Omental fat pad (tissue), 4 donors: ENCODE measurements at places on chromosomes 1 and 21. TPM values are rescaled to one million over a fixed set of nuclear protein-coding genes. Genes with fewer than 3 reads are reported as not detected.

- no peak for DNase-seq
These were observed 13.9 kb downstream of the KCNK1 start for GRCh38 chr1:233627823-233628222.

GRCh38 chr1:61084491-61085031, 2.2 kb downstream of the NFIA start:
- DNase-seq: no peak

- DNase-seq: no peak
These were observed 249.1 kb upstream of the NR5A2 start for GRCh38 chr1:199778324-199778955.

DNA sequence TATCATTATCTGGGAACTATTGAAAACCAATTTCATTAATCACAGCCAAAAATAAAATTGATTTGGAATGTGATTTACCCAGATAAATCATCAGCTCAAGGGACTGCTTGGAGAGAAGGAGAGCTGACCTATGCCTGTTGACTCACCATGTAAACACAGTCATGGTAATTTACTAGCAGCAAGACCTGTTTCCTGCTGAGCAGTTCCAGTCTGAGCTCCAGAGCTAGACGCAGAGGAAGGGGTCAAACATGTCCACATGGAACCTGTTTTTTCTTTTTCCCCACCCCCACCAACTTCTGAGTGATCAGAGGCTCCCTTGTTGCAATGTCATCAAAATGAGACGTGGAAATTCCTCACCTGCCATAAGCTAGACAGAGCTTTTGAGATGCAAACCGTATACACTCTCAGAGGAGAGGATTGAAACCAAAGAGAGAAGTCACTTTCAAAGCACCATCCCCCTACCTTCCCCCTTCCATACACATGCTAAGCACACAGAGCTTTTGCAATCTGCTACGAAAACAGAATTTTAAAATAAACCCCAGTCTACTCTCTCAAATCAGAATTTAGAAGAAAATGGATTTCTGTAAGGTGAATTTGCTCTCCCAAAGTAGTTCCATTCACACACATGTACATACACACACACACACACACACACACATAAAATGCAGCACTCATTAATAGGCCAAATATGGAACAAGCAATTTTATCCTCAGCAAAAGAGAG, 55.9 kb upstream of the PTGFRN start:
- no peak for DNase-seq

- DNase-seq: no peak
These were observed 615.4 kb downstream of the KIF26B start for GRCh38 chr1:245770156-245770555.

The ATAD3C gene
- total RNA-seq: 0.69 TPM

The ODF2L gene
- 39.8 TPM for total RNA-seq

GRCh38 chr1:43439781-43440180, 13.9 kb downstream of the HYI start:
- no peak for DNase-seq

DNA sequence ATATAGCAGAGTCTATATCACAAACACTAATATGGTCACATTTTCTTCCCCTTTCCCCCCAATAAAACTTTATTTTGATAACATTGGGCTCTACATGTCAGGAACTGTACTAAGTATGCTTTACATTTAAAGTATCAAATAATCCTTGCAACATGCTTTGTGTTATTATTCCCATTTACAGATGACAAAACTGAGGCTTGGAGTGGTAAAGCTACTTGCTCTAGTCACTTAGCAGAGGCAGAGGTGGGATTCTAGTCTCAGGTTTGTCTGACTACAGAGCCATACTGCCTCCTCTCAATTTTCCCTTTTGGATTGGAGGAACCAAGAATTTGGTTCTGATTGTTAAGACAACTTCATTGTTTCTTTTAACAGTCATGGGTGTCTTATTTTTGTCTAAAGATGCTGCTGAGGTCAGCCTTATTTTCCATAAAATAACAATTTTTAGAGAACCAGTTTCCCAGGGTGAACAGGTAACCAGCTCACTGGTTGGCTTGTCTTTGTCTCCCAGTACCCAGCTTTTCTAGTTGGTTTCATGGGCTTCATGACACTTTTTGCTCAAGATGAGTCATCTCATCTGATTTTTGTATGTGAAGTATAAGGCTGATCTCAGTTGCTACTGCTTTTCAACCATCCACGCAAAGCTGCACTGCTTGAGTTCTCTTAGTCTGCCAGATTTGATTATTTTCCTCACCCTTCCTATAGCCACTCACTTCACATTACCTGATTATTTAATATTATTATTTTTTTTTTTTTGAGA, 81.0 kb upstream of the ARID1A start:
- no peak for DNase-seq

DNA sequence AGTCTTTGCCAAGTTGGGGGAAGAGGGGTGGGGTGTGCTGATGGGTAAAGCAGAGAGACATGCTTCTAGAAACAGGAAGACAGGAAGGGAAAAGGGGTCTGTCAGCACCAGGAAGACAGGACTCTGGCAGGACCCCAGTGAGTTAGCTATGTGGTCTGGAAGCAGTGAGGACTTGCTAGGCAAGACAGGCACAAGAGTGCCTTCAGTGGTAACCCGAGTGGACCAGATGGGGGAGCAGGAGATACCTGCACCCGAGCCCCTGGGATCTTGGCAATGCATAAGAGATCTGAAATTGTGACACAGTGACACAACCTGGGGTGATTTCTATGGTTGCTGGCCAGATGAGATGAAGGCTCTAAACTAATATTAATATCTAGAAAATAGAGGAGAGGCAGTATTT, 7.0 kb downstream of the TLR5 start:
- no peak for DNase-seq

DNA sequence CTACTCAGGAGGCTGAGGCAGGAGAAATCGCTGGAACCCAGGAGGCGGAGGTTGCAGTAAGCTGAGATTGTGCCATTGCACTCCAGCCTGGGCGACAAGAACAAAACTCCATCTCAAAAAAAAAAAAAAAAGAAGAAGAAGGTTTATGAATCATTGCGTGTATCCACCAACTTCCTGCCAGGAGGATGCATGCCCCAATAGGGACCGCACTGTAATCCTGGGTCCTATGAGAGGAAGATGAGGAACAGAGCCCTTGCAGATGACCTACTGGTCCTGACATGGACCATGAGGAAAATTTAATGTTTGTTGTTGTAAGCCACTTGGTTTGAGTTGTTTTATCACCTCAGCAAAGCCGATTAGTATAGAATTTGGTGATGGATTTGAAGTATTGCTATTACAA, 56.7 kb downstream of the PTGS2 start:
- DNase-seq: no peak

The PTGER3 gene
- total RNA-seq: 27.0 TPM
